MV-4-11 (cell line): ENCODE measurements at places on chromosomes 12 and 14.

GRCh38 chr12:8453796-8454195 lies 2.0 kb upstream of the CLEC6A start:
- no peak for DNase-seq

DNA sequence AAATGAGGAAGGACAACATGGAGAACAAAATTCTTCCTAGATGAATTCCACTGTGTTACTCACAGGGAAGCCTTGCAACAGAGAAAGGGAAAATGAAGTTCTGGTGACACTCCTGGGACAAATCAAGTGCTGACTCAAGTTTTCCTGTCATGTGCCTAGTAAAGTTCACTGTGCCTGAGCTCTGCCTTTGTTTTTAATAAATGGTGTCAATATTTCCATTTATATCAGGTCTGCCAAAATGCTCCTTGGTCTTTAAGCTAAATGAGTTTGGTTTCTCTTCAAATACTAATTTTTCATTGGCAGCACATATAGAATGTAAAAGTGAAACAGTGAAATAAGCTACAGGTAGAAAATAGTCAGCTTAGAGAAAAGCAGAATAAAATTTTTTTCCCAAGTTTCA lies 33.0 kb downstream of the HIGD1C start:
- no peak for DNase-seq

DNA sequence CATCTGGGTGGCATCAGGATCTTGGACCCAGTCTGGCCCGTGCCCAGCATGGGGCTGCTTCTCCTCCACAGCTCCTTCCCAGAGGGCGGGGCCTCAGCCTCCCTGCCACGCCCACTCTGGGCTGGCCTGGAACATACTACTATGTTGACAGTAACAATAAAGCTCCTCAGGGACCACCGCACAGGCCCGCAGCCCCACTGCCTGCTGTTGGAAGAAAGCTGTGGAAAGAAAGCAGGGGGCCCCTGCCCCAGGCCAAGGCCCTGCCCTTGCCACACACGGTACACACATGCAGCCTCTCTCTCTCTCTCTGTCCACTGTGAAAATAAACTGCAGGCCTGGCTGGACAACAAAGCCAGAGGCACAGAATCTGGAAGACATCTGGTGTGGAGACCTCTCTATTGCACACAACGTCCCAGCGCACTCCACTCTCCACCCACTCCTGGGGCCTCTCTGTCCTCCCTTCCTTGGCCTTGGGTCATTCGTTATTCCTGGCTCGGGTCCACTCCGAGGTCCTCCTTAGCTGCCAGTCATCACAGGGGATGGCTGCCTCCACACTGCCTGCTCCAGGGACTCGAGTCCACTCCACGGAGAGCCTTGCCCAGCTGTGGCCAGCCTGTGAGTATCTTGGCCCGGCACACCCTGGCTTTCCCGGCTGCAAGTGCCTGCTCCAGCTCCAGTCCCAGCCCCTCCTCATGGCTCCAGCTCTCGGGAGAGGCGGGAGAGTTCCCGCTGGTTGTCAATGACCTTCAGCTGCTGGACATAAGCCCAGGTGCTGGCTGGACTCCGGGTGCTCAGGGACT lies 11.8 kb upstream of the ENDOU start:
- DNase-seq = no peak

- peak; percentile 13 for DNase-seq
Observed at GRCh38 chr12:54601841-54602240, 13.4 kb upstream of the PPP1R1A start.

DNA sequence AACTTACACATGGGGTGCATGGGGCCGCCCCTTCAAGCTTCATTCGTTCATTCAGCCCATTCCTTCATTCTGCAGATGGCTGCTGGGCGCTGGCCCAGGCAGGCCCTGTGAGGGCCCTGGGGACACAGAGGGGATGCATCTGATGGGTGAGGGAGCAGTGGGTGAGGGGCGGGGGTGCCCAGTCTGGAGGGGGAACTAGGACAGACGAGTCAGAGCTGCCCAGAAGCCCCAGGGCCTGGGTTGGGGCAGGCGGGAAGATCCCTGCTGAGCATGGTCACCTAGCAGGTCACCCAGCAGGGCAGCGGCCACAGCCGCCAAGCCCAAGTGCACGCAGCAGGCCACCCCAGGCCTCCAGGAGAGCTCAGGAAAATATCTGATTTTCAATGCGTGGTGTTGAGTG lies 14.1 kb downstream of the TRMT61A start:
- DNase-seq = no peak

GRCh38 chr12:20004952-20005351 lies 363.4 kb upstream of the PDE3A start:
- peak; percentile 6 for DNase-seq

DNA sequence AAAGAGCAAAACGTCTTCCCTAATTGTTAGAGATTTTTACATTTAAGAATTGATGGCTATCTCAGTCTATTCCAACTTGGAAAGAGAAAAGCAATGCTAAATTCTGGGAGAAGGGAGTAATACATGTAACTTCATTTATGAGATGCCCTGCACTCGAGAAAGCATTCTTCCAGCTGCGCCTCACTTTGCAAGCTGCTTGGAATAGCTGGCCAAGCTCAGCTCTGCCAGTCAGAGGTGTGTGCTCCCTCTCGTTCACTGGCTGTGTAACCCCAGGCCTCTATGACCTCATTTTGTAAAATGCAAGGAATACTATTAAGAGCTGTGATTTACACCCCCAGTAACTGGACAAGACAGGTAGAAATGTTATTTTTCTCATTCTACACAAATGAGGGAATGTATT lies 79.1 kb downstream of the OTX2 start:
- DNase-seq = no peak

GRCh38 chr12:47901063-47901717 lies 3.6 kb downstream of the VDR start:
- DNase-seq = peak; percentile 84

GRCh38 chr14:30242744-30243143 lies 315.1 kb upstream of the PRKD1 start:
- DNase-seq = no peak

DNA sequence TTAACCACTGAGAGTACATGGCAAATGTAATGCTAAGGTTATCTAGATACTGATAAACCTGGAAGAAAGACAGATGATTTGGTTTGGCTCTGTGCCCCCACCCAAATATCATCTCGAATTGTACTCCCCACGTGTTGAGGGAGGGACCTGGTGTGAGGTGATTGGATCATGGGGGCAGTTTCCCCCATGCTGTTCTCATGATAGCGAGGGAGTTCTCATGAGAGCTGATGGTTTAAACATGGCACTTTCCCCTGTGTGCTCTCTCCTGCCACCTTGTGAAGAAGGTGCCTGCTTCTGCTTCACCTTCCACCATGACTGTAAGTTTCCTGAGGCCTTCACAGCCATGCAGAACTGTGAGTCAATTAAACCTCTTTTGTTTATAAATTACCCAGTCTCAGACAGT lies 14.2 kb downstream of the NOXRED1 start:
- DNase-seq = no peak
